SK-N-DZ (cell line): ENCODE measurements at places on chromosomes 13 and 19.

DNA sequence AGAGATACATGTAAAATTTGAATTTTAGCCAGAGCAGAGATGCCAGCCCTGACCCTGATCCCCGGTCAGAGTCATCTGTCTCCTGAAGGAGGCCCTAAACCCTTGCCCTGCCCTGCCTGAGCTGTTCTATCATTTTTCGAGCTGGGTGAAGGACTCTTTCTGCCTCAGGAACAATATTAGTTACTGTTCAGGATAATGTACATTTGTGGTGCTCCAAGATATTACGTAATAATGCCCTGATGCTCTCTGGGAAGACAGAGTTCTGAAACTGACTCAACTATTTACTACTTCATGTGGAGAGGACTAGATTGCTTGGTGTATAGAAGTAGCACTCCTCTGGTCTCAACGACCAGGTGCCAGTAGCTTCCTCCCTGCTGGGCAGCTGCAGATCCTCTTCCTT, 37.9 kb upstream of the UBL3 start:
- no peak for DNase-seq

DNA sequence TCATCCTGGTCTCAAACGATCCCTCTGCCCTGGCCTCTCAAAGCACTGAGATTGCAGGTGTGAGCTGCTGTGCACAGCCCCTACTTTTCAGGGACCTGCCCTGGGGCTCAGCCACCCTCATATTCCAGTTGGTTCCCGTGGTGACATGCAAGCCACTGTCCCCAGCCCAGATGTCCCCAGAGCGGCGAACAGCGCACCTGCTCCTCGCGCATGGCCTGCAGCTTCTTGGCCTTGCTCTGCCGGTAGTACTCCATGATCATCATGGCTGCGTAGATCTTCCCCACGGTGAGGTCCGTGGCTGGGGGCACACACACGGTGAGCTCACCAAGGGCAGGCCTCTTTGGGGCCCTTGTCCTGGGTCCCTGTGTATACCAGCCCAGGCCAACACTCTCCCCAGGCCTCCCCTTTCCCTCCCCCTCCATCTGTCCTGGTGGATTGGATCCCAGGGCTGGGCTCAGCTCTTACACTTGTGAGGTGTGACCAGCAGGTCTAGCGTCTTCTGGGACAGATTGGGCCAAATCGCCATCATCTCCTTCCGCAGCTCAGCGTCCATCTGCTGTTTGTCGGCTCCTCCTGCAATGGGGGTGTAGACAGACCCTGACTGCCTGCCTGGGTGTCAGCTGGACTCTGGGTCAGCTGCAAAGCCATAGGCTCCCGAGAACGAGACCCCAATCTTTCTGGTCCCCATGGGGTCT, 64.0 kb downstream of the IER2 start:
- no peak for DNase-seq

- DNase-seq = no peak
These were observed at the start of gene EML2 for GRCh38 chr19:45638930-45639729. Gene EML2, minus strand, starts transcription at chr19:45639397. Its CDS starts 21 bp downstream, at chr19:45639376.

DNA sequence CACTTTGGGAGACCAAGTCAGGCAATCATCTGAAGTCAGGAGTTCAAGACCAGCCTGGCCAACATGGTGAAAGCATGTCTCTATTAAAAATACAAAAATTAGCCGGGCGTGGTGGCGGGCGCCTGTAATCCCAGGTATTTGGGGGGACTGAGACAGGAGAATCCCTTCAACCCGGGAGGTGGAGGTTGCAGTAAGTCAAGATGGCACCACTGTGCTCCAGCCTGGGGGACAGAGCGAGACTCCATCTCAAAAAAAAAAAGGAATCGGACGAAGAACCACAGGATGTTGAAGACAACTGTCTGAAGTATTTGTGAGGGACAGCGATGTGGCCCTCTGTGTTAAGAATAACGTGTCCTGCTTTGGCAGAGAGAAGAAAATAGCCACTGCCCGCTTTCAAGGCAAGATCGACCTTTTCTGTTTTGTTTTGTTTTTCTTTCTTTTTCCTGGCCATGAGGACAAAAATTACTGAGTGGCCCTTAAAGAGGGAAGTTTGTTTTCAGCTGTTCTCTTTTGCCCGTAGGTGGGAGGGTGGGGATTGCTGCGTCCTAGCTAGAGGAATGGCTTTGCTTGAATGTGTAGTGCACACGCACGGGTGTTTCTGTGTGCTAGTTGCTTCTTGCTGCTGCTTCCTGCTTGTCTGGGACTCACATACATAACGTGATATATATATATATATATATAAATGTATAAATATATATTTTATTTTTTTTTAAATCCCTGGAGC, 6.2 kb upstream of the PRKCG start:
- no peak for DNase-seq

- no peak for DNase-seq
These were observed 301.0 kb downstream of the TBC1D4 start for GRCh38 chr13:75180805-75181455.

GRCh38 chr13:37488726-37489125, 109.8 kb downstream of the POSTN start:
- DNase-seq = no peak

GRCh38 chr13:106048386-106048785, 487.1 kb downstream of the EFNB2 start:
- DNase-seq = no peak

DNA sequence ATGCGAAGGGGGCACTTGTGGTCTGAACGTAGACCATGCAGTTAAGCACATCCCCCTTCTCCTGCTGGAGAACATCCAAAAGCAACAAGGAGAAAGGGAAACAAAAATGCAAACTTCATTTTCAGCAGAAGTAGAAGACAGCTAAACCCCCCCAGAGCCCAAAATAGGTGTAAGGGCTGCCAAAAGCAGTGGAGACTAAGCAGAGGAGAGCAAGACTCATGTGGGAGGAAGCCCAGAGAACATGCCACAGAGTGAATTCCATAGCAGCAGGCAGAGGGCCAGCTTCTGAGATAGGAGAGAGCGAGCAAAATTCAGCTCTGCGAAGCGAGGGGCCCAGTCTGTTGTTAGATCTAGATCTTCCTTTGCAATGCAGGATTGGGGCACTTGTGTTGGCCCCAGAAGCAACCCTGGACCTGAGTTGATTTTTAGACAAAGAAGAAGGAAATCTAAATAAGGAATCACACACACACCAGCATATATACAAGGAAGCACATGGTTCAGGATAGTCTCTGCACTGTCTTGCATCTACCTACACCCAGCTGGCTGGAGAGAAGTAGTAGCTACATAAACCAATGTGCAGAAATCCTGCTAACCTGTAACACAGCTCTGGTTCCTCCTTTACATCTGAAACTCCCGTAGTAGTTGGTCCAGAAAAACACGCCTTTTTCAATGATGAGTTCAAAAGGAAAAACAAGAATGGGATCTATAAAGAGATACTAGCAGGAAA, 199.6 kb downstream of the SPRY2 start:
- DNase-seq = no peak

- DNase-seq = no peak
These were observed 1816.8 kb downstream of the OLFM4 start for GRCh38 chr13:54845351-54845965.

GRCh38 chr19:21559444-21559843, 54.0 kb downstream of the ZNF429 start:
- no peak for DNase-seq

- no peak for DNase-seq
These were observed 345.8 kb downstream of the TBC1D4 start for GRCh38 chr13:75136151-75136550.

DNA sequence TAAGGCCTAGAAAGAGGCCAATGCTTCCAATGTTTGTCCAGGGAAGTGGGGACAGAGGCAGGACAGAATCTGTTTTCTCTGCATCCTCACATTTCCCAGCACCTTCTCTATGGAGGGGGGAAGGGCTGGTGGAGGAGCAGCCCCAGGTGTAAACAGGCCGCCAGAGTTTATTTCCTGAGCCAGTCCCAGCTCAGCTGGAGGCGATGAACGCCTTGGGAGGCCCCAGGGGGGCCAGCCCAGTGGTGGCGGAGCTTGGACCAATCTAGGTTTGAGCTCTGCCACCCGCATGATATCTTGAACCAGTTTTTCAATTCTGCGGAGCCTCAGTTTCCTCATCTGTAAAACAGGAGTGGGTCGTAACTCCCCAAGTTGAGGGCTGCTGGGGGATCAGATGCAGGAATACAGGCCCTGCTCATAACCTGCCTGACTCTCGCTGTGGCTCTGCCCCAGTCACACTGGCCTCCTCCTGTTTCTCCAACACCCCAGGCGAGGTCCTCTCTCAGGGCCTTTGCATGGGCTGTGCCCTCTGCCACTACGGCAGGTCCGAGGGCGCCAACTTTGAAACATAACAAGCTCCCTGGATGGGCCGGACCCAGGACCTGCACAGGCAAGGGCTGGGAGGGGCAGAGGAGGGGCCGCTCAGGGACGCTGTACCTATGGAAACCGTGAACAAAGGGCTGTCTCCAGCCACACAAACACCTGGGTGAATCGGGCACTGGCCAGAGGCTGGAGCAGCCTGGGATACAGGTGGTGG, 1.1 kb downstream of the TNFAIP8L1 start:
- no peak for DNase-seq

DNA sequence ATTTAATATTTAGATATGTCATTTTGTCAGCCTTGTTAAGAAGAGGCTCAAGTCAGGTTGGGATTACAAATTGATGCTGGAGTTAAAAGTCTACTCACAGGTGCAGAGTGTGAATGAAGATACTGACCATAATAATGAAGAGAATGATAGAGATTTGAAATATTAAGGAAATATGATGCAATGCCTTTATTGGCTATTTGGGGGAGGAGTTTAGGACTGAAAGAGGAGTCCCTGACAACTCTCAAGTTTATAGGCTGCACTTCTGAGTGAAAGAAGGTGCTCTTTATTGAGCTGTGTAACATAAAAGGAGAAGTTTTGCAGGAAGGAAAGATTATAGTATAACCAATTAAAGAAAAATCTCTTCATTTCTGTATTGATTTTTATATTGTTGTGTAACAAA, 827.7 kb upstream of the PCDH9 start:
- DNase-seq = no peak

GRCh38 chr13:40480915-40481516, 185.4 kb downstream of the FOXO1 start:
- DNase-seq = no peak

DNA sequence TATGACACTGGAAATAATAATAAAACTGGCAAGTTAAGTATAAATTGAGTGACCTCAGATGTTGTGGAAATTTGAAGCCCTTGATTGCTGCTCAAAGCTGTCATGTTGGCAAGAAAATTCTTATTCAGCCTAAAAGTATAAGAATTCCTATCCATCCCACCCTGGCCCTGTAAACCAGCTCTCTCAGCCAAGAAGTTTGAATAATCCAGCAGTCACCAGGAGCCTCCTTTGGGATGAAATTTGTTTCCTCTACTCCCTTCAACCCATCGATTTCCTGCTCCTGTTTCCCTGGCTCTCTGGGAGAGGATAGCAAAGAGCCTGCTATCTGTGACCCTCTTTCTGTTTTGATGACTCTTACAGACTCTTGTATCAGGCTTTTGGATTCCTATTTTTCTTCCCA, 169.3 kb downstream of the LHFPL6 start:
- DNase-seq = no peak

- no peak for DNase-seq
These were observed 823 bp downstream of the TTYH1 start for GRCh38 chr19:54415901-54416673.

GRCh38 chr19:12872255-12872654, 9.0 kb downstream of the DNASE2 start:
- DNase-seq = no peak

- peak; percentile 77 for DNase-seq
These were observed 1.8 kb upstream of the SPRY2 start for GRCh38 chr13:80342471-80343371.

DNA sequence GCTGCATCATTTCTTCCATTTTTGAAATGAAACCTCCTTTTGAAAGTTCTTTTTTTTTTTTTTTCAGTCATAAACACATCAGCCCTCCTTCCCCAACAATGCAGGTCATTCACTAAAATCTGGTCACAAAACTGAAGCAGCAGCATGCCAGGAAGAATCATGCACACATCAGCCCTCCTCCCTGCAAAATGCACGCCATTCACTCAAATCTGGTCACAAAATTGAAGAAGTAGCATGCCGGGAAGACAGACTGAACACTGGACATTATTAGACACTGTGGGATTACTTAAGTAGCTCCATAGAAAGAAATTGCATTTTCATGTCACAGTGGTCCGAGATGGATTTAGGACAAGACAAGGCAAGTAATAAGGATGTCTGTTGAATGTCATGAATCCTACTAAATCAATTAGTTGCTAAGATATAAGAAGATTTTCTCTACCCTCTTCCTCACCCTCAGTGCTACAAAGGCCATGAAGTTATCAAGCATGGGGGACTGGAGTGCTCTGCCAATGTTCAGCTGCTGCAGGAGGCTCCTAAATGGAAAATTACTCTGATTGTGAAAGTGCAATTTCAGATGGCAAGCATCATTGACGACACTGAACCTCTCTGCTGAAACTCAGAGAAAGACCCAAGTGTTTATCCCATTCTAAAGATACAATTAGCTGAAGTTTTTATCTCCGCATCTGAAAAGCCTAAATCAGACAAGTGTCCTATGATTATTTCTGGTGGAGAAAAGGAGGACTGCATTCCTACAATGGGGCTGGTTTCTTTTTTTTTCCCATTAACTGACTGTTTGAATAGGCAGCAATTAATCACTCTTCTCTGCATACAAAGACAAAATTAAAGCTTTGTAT, 913.2 kb downstream of the DIAPH3 start:
- peak; percentile 99 for DNase-seq

- DNase-seq = peak; percentile 11
These were observed 870 bp downstream of the ZNF442 start for GRCh38 chr19:12364391-12365235.

- DNase-seq = no peak
These were observed 14.5 kb upstream of the SPC24 start for GRCh38 chr19:11169896-11170678.

- DNase-seq = no peak
These were observed 24.4 kb upstream of the CACNA1A start for GRCh38 chr19:13530720-13531119.

DNA sequence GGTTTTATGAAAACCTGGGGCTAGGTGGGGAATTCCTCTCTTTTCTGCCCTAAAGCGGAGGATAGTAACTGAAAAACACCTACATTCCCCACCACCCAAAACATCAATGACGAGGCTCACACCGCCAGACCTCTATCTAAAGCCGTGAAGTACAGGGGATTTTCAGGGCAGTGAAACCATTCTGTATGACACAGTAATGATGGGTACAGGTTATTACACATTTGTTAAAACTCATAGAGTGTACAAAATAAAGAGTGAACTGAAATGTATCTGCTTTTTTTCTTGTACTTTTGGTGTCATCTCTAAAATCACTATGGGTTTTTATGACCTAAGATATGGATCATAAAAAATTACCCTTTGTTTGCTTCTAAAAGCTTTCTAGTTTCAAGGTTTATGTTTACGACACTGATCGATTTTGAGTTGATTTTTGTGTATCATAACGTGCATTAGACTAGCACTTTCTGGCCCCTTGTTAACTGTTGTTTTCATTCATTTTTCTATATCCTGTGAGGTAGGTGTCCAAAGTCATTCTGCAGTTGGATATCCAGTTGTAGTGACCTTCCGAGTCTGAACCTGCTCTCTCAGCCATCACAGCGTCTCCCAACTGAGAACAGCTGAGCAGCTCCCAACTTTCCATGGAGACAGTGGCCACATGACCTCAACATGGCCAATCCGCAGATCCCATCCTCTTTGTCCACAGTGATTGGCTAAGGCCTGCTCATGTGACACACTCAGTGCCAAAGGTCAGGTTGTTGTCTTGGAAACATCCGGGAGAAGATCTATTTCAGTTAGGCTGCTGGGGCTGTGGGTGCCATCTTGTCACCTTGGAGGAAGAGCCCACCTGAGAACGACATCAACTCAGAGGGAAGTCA, 10.3 kb downstream of the MBD3L2B start:
- DNase-seq = no peak
